ENCODE measurements at places on chromosomes 12 and 14. TPM values are rescaled to one million over a fixed set of nuclear protein-coding genes. Genes with fewer than 3 reads are reported as not detected.

DNA sequence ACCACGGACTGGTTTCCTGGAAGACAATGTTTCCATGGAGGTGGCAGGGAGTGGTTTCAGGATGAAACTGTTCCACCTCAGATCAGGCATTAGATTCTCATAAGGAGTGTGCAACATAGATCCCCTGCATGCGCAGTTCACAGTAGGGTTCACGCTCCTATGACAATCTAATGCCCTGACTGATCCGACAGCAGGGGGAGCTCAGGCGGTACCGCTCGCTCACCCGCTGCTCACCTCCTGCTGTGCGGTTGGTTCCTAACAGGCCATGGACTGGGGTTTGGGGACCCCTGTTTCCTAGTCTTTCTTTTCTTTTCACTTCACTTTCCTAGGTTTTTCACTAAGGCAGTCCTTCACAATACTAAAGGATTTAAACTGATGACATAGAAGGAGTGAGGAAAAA, 39.6 kb downstream of the GUCY2C start:
- DNase-seq, result no peak

DNA sequence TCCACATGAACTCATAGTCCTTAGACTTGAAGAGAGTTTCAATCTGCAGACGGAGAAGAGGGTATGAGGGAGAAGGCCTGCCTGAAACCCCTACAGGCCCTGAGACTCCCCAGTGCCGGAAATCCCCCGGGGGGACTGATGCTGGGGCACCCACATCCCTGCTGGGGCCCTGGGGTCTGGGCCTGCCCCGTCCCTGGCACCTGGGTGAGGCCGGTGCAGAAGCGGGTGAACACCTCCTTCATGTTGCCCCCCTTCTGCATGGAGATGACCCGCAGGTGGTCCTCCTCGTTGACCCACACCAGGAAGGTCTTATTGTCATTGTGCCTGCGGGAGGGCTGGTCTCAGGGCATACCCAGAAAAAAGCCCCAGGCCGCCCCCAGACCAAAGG, 2.4 kb downstream of the CKB start:
- peak; percentile 8 for DNase-seq

TOMM20L gene
- total RNA-seq, result not detected

SPRYD4 gene
- 5.8 TPM for total RNA-seq

STAT2 gene
- total RNA-seq, result 116 TPM

GRCh38 chr12:67358781-67359338, 89.7 kb downstream of the CAND1 start:
- DNase-seq, result no peak

GRCh38 chr14:61106959-61107641, 126.1 kb downstream of the SLC38A6 start:
- DNase-seq, result no peak

DNA sequence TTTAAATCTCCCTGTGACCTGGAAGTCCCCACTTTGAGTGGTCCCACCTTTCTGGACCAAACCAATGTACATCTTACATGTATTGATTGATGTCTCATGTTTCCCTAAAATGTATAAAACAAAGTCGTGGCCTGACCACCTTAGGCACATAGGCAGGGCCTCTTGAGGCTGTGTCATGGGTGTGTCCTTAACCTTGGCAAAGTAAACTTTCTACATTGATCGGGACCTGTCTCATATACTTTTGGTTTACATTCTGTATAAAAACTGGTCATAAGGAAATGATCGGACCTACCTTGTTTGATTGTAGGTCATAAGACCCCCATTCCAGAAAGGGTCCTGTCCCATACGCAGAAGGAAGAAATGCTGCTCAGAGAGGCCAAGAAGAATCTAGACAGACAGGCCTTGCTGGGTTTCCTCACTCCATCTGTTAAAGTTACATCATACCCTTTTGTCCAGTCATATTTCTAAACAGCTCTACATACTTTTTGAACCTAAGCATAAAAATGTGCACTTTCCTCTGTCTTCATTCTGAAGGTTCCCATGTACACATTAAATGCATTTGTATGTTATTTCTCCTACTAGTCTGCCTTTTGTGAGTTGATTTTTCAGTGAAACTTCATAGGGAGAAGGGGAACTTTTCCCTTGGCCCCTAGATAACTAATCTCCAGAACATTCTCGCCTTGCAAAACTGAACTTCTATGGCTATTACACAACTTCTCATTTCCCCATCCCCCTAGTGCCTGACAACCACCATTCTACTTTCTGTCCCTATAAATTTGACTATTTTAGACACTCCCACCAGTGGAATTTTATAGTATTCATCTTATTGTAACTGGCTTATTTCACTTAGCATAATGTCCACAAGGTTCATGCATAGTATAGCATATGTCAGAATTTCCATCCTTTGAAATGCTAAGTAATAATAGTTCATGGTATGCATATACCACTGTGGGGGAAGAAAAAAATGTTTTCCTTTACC, 30.2 kb upstream of the CPM start:
- DNase-seq, result no peak

DNA sequence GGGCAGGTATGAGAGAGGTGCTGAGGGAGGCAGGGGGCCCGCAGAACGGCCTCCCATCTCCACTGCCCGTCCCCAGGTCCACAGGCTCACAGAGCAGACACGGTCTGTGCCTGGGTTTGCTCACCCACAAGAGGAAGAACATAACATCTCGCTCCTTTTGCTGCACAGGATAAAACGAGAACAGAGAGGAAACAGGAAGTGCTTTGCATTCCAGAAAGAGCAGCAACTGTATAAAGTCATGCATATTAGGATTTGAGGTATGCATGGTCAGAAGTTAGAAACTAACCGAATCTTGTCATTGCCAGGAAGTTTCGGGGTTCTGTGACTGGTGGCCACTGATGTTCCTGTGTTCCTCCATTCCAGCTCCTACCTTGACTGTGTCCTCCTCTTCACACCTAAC, 25.0 kb downstream of the NTF3 start:
- DNase-seq, result no peak

GRCh38 chr12:52585066-52585465, 11.4 kb upstream of the KRT74 start:
- no peak for DNase-seq

GPR65 gene
- total RNA-seq, result 14.9 TPM

ADGRD1 gene
- total RNA-seq, result 0.67 TPM

Measured in T-helper 17 cell (primary cell).